ENCODE measurements at places on chromosomes 11 and 22.

DNA sequence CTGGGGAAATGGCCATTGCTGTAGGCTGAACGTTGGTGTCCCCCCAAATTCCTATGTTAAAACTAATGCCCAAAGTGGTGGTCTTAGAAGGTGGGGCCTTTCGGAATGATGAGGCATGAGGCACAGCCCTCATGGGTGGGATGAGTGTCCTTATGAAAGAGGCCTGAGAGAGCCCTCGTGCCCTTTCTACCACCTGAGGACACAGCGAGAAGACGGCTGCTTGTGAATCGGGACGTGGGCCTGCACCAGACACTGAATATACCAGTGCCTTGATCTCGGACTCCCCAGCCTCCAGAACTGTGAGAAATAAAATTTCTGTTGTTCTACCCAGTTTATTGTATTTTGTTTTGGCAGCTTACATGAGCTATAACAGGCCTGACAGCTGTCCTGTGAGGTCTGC, 162.9 kb upstream of the B3GAT1 start:
- no peak for DNase-seq

GRCh38 chr11:123561431-123561800, 93.0 kb downstream of the SCN3B start:
- DNase-seq, result no peak

- peak; percentile 88 for DNase-seq
Observed at GRCh38 chr22:20549232-20549841, 41.9 kb downstream of the MED15 start.

DNA sequence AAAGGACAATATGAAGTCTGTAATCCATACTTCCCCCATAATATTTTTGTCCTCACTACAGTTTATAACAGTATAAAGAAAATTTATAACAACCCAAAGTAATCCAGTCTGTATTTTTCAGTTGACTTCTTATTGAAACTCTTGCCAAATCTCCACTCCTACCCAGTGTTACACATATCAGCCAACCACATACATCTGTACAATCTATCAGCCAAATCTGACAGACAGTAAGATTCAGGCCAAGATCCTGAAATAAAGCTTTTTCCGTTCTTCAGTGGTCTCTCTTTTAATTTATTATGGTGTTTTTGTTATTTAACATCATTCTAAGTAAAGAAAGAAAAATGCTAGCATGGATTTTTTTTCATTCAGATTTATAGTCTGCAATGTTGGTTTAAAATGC, 2370.9 kb upstream of the RAG2 start:
- no peak for DNase-seq

DNA sequence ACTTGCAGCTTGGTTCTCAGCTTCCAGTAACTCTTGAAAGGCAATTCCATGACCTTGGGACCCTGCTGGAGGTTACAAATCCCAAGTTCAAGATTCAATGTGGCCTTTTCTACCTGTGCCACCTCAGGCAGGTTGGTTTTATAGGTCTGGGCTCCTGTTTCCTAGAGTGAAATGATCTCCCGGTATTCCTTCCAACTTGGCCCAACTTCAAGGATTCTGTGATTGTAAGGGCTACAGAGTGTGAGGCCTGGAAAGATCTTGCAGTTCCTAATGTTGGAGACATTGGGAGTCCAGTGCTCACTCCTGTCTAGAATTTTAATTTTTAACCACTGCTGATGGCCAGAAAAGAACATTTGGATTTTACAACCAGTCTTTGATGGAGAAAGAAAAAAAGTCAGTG, 91.6 kb downstream of the LDLRAD3 start:
- no peak for DNase-seq

DNA sequence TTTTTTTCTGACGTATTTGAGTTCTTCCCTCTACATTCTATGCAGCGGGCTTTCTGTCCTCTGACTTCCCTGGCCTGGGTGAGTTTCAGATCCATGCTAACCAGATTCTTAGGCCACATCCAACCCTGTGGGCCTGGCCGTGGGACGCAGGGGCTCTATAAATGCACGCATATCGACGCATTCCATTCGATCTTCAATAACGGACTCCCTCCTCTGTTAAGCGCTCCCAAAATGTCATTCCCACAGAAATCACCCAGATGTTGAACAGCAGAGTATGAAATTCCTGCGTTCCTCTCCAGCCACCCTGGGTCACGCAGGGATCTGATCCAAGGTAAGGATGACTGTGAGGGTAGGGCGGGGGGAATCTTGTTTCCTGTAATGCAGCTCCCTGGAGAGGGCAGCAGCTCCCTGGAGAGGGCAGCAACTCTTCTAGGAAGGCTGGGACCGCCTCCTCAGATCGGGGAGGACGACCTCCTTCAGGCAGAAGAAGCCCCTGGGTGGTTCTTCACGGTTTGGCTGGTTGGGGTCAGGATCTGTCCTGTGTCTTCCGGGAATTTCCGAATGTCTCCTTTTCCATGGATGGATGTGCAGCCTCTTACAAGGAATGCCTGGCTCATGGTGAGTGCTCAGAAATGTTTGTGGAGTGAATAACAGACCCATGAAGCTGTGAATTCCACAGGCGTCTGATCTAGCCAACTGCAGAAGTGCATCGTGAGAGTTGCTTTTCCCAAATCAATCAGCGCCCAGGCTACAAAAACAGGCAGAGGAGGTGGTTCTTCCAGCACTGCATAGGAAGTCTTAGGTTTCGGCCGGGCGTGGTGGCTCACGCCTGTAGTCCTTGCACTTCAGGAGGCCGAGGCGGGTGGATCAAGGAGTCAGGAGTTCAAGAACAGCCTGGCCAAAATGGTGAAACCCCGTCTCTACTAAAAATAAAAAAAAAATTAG, 12.2 kb downstream of the MRGPRD start:
- no peak for DNase-seq

GRCh38 chr11:115146425-115146824, 357.8 kb downstream of the CADM1 start:
- DNase-seq, result no peak

DNA sequence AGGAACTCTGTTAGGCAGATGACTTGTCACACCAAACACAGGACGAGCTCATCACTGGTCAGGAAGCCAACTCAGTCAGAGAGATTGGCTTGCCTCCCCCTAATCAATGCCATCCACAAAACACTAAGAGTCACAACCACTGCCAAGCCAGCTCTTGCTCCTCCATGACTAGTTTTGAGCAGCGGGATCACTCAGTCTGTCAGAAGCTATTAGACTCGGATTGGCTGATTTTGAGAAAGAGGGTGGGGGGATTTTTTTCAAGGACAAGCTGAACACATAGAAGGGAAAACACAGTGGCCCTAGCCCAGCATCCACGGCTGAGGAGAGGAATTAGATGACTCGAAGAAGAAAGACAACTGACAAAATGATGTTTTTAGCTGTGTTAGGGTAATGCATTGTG, 55.9 kb downstream of the SEZ6L start:
- no peak for DNase-seq

- no peak for DNase-seq
Observed at GRCh38 chr11:104934594-104934993, 33.8 kb downstream of the CASP4 start.

DNA sequence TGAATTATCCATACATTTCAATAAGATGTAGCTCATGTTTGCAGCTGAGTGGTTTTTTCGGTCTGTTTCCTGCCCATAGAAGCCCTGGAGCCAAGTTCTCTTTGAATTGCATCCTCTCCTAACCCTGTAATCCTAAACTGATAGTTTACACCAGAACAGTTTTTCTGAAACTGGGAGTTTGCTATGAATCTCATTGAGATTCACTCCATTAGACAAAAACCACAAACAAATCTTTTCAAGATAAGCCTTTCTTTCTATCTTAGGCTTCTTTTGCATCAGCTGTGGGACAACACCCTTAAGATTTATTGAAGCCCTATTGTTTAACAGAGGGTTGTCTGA, 324.8 kb downstream of the DYNC2H1 start:
- DNase-seq, result peak; percentile 13

DNA sequence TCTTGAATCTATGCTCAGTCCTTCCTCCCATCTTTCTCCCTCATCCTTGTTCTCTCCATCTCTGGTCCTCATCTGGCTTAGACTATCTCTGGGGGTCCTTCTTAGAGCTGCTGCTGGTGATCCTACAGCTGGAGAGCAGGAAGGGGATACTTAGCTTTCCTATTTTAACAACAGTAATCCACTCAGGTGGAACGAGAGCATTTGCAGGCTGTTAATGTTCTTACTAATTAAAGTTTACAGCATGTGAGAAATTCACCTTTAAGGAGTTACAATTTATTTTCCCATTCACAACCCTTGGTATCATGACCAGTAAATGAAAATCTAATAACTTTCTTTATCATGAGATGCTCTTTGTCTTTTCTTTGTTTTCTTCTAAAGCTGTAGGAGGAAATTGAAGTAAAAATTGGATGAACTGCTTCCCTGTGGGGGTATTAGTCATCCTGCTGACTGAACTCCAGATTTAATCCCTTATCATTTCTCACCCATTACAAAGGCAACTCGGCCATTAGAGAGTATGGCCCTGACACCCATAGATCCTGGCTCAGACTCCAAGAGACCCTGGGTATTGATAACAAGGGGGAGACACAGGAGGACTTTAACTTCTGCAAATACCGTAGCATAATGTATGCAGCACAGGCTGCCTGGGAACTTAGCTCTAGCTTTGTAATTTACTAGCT, 37.6 kb upstream of the MTNR1B start:
- no peak for DNase-seq

DNA sequence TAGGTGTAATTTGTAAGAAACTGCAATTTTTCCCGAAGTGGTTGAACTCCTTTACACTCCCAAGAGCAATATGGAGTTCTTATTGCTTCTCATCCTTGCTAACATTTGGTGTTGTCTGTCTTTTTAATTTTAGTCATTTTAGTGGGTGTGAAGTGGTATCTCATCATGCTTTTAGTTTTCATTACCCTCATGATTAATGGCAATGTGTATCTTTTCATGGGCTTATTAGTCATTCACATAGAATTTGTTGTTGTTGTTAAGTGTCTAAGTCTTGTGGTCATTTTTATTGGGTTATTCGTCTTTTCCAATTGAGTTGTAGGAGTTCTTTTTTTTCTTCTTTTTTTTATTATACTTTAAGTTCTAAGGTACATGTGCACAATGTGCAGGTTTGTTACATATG, 238.3 kb upstream of the SESN3 start:
- DNase-seq, result no peak

GRCh38 chr11:44766972-44767278, 40.2 kb downstream of the TSPAN18 start:
- DNase-seq, result peak; percentile 19

DNA sequence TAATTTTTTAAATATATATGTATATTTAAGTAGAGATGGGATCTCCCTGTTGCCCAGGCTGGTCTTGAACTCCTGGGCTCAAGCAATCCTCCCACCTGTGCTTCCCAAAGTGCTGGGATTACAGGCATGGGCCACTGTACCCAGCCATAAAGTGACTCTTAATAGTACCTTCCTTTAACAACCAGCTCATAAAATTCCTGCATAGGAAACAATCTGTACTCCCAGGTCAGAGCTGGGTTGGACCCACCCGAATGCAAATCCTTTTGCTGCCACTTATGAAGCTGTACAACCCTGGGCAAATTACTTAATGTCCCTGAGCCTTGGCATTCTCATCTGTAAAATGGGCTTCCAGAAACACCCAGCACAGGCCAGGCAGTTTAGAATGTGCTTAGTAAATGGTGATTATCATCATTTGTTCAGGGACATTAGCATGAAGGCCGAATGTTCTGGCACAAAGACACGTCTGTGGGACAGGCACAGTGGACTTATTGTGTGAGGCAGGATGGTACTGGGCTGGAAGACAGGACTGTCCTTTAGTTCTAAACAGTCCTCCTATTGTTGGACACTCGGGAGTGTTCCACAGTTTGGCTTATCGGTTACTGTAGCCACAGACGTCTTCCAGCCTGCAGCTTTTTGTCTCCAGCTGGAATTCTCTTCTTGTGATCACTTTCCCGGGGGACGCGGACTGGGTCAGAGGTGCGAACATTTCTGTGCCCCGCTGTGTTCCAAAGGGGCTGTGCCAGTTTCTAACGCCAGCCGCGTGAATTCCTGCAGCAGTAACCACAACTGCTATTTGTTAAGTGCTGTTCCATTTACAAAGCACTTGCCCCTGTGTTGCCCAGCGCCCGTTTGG, 6.0 kb downstream of the PDXP start:
- no peak for DNase-seq

GRCh38 chr11:100404907-100405306, 282.2 kb upstream of the ARHGAP42 start:
- no peak for DNase-seq

- no peak for DNase-seq
Observed at GRCh38 chr11:124724979-124725718, 14.6 kb upstream of the NRGN start.

GRCh38 chr11:134792044-134792443, 380.0 kb upstream of the B3GAT1 start:
- no peak for DNase-seq

GRCh38 chr11:101104716-101105115, 24.9 kb downstream of the PGR start:
- DNase-seq, result no peak

GRCh38 chr22:23565305-23565914, 14.7 kb downstream of the IGLL1 start:
- DNase-seq, result no peak

GRCh38 chr11:64500176-64501013, 90.6 kb upstream of the SLC22A12 start:
- no peak for DNase-seq

GRCh38 chr11:133726542-133726941, 118.8 kb downstream of the SPATA19 start:
- no peak for DNase-seq

DNA sequence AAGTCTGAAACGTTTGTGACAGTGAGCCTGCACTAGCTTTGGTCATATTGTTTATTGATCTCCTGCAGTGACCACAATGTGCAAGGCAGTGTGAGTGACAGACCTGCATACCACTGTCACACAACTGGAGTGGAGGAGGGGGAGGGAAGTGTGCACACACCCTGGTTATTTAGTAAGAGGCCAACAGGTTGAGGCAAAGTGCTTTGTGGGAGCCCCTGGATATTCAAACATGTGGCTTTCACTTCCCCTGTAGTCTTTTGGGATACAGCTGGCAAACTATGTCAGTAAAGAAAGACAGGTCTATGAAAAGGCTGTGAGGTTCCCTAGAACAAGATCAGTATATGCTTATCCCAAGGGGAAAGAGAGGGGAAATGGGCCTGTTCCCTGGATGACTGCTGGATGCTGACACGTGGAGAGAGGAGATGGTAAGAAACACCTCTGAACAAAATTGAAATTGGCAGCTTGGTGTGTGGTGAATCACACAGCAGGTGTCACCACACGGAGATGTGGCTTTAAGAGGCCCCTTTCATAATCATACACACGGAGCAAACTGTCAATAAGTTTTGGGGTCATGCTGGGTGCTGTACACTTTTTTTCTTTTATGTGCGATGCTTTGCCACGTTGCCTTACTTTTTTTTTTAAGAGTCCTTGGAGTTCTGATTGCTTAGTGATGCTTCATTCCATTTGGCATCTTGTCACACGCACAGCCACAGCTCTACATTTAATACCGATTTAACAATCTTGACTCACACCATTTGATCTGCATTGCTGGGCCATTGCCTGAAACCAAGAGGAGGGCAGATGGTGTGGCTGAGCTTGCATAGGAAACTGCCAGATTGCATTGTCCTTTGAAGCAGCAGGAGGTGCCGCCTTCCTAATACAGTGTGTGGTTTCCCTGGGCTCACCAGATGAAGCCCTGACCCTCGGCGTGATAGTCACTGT, 11.3 kb downstream of the OSBP2 start:
- peak; percentile 95 for DNase-seq

Measured in myocyte (in vitro differentiated cells).